ENCODE measurements at places on chromosomes 2 and 18.

DNA sequence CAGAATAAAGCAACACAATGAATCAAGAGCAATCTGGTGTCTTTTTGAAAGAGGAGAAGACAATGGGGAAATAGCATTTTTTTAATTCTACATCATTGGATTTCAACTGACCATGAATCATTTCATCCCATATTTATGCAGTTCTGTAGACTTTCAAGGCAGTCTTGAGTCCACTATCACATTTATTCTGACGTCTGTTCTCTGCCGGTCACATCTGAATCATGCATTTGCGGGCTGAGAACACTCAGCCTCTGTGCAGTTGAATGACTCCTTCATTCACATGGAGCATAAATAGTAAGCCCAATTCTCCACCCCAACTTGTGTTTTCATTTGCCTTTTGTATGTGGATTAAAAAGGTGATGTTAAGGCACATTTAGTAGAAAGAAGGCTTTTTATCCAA, 128.2 kb downstream of the AKAIN1 start:
- no peak for DNase-seq

DNA sequence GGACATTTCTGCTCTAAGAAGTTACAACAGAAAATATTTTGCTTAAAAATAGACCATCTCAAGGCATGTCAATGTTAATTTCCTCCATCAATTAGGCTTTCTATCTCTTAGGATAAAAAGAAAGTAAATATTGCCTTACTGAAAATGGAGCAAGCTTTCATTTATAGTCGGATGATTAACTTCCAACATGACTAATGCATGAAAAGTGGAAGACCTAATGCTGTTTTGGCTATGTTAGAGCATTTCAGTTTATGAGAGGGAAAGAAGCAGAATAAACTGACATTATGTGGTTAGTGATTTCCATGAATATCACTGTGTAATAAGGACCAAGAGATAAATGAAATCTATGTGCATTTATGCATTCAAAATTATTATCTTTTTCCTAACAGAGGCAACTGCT, 475.2 kb upstream of the UBE2E3 start:
- no peak for DNase-seq

- DNase-seq = no peak
These were observed 58.7 kb upstream of the ACVR1 start for GRCh38 chr2:157934684-157935377.

GRCh38 chr2:42914314-42914713, 121.9 kb upstream of the HAAO start:
- DNase-seq = no peak

- DNase-seq = no peak
These were observed 818.1 kb downstream of the SLC4A3 start for GRCh38 chr2:220445429-220446105.

GRCh38 chr2:181924336-181924735, 32.8 kb downstream of the ITPRID2 start:
- no peak for DNase-seq

DNA sequence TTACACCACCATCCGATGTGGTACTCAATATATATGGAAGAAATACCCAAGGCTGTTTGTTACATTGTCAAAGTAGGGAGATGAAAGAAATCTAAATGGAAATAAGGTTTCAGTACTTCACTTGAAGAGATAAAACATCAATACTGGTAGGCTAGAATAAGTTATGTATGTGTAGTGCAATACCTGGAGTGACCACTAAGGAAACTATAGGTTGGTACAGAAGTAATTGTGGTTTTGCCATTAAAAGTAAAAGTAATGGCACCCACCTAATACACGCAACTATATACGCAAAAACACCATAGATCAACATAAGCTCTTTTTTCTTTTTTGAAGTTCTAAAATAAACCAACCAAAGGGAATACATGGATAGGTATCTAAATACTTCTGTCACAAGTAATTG, 143.2 kb upstream of the KYNU start:
- no peak for DNase-seq

DNA sequence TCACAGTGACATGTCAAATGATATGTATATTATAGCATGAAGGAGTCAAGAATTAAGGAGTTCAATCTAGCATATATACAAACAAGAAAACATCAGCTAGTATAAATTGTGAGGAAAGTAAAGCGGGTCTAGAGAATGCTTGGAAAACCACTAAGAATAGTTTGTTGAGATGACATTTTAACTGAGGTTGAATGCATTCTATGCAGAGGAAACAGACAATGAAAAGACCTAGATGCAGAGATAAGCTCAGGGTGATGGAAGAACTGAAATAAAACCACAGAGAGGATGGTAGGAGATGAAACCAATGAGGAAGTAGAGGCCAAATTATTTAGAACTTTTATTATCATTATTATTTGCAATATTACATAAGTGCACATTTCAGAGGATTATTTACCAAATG, 803.6 kb upstream of the FANCL start:
- no peak for DNase-seq

DNA sequence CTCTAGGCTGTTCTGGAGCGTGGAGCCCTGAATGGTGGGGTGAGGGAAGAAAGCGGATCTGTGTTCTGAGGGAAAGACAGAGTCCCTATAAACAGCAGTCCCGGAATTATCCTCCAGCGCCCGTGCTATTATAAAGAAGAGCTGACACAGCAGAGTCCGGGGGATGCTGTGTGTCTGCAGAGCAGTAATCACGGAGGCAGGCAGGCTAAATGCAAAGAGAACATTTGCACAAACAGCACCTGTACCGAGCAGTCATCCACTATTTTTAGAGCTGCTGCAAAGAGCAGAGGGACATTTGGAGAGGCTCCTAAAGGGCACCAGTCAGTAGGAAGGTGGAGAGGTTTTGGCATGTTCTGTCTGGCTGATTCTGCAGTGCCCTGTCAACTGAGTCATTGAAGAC, 293.8 kb upstream of the SLC14A2 start:
- no peak for DNase-seq

DNA sequence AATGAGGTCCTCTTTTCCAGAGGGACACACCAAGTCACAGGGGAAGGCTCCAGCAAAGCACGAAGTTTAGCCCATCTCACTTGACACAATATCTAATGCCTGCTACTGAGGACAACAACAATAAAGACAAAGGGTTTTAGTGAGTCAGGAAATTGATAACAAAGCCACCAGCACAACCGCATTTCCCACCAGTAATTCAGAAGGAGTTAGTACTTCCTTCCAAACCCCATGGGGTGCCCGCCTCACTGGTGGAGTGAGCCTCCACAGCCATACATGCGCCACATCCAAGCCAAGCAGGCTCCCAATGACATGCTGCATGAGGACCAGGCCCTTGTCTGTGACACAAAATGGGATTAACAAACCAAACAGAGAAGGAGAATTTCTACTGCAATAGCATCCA, 40.1 kb downstream of the MRPL35 start:
- no peak for DNase-seq

DNA sequence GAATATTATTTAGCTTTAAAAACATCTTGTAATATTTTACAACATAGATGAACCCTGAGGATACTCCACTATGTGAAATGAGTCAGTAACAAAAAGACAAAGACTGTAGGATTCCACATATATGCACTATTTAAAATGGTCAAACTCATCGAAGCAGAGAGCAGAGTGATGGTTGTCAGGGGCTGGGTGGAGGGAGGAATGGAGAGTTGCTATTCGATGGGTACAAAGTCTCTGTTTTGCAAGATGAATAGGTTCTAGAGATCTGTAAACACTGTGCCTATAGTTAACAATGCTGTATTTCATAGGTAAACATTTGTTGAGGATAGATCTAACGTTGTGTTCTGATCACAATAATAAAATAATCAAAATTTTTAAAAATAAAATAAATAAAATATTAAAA, 1675.9 kb upstream of the CELF4 start:
- DNase-seq = no peak

DNA sequence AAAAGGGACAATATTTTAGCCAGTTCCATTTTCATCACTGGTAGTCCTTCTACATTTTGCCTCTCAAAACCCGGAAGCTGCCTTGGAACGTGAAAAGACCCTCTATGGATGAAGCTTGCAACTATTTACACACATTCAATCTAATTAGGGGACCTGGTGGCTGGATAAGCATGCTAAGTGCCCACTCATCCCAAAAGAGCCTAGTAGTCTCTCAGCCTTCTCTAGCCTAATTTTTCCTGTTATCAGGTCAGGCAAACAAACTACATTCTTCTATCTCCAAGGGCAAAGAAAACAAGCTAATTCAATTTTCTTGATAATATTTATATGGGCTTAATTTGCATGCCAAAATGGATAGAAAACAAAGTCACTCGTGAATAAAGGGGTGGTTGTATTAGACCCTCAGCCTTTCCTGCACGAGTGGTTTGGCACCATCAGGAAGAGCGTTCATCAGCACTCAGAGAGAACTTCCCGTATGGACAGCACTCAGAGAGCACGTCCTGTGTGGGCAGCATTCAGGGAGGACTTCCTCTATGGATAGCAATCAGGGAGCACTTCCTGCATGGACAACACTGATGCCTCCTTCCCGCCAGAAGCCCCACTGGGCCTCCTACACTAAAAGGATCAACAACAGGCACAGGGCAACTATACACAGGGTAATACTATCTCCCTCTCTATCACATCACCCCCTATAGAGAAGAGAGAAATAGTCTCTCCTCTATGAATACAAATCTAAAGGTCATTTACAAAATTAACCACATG, 122.2 kb downstream of the RBMS1 start:
- no peak for DNase-seq

DNA sequence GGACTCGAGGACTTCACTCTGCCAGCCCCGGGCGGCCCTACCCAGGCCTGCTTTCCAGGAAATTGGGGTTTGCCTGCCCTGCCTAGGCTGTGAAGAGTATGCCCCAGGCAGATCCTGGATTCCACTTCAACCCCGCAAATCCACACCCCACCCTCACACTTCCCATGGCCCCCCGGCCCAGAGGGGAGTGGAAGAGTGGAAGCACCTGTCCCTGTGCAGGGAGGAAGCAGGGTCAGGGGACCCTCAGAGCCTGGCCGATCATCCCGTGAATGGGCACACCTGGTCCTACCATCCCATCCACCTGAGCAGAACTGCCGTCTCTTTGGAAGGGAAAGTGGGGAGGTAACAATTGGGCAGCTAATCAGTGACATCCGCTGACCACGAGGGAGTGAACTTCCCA, 245.2 kb downstream of the EIPR1 start:
- DNase-seq = no peak

GRCh38 chr2:77007686-77008085, 514.5 kb downstream of the LRRTM4 start:
- no peak for DNase-seq

DNA sequence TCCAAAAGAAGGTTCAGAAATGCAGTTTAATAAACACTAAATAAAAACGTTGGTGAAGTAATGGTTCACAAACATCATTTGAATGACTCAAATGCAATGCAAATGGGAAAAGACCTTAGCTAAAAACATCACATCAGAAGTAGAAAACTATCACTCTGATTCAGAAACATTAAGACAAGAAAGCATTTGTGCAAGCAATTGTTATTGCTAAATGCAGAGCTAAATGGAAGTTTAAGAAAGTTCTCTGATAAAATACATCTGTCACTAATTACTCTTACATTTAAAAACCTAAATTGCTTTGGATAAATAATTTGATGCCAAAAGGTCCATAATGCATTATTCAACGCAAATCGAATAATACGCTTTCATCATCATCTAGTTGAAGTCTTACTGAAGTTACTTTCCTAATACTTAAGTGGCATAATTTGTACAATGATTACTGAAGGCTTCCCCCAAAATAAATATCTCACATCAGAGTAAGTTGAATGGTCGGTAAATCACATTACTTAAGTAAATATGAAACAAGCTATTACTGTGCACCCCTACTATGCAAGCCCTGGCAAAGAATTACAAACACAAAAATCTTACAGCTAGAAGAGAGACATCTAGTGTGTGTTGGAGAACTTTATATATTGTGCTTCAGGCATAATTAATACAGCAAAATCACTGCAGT, 105.7 kb upstream of the KCTD1 start:
- no peak for DNase-seq

DNA sequence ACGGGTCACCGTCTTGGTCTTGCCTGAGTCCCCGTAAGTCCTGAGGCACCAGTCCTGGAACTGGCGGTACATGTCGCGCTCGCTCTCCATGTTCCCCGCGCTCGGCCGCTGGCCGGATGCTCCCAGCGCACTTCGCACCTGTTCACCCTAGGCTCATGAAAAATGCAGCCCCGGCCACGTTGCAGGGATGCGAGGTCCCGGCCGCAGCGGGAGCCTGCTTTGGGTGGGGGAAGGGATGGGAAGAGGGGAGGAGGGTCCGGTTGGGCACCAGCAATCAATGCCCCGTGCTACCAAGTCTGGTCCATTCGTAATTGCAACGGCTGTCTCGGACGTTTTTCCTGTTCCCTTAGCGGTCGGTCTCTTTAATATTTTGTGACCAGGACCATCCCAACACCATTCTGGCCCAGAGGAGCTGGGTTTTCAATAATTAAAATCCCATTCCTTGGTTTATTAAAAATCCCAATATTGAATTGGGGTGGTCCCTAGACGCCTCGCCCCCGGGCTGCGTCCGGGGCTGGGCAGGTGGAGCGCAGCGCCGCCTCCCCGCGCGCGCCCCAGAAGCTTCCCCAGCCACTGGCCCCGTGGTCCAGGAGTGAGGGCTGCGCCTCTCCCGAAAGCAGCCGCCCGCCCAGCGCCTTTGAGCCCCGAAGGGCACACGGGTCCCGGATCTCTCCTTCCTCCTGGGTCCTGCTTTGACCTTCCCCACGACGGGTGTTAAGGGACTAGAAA, 1.4 kb downstream of the NOL4 start:
- no peak for DNase-seq

DNA sequence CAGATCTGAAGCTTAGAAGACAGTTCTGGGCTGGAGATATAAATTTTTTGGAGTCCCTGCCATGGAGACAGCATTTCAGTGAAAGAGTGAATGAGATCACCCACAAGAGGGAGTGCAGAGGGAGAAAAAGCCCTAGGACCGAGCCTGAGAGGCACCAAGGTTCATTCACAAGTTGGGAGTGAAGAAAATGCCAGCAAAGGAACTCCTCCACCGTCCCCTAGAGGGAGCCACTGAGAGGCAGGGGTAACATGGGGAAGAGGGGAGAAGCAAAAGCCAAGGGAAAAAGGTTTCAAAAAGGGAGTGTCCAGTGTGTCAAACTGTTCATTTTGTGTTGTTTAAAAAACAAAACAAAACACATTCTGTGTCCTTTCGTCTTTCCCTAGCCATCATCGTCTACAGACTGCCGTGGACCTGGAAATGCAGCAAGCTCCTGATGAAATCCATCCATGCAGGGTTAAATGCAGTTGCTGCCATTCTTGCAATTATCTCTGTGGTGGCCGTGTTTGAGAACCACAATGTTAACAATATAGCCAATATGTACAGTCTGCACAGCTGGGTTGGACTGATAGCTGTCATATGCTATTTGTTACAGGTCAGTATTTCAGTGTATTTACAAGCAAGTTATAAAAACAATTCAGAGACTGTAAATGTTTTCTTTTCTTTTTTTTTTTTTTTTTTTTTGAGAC, 19.1 kb downstream of the CYBRD1 start:
- no peak for DNase-seq

GRCh38 chr18:6542296-6542695, 127.6 kb upstream of the L3MBTL4 start:
- no peak for DNase-seq

DNA sequence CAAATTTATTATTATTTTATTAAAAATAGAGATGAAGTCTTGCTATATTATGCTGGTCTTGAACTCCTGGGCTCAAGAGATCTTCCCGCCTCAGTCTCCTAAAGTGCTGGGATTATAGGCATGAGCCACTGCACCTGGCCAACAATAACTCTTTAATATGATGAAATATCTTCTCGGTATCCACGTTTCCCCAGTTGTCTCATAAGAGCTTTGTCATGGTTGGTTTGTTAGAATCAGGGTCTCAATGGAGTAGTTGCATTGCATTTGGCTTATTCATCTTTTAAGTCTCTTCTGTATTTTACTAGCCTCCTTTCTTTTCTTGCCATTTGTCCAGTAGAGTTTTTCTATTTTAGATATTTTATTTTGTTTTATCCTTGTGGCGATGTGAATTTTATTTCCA, 32.7 kb upstream of the DLX2 start:
- no peak for DNase-seq

All from naive thymus-derived CD8-positive, alpha-beta T cell (primary cell).